Naive B cell (primary cell): ENCODE measurements at places on chromosomes 3 and 15.

DNA sequence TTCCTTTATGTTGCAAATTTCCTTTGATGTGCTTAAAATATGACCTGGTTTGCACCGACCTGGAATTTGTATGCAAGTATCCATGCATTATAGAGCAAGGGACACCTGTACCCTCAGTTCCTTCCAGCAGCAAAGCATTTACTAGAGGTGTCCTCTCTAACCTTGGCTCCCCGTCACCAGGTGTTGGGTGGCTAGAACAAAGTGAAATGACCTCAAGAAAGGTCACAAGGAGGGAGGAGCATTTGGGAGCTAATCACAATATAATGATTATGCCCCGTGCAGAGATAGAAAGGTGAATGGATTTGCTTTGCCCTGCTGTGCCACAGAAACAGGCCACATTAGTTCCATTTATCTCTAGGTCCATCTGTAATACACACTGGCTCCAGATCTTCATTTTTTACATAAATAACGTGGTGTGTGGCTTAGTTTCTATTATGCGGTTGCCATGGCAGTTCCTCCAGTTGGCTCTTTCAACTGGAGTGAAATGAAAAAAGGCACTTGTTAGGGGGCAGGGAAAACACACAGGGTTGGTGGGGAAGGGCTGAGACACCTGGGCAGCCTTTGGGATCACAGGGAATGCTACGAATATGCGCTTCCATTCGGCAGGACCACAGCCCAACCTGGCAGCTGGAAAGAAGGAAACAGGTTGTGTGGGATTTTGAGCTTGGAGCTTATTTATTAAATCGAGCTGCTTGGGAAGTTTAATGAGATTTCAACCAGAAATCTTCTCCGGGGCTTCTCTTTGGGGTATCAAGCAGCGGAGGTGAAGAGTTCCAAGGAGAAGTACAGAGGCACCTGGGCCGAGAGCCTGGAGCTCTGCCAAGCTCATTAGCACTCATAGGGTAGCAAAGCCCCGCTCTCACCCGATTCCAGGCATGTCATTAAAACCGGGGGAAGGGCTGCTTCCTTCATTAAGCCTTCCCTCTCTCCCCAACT is 233.5 kb upstream of the ST8SIA2 start:
- DNase-seq: no peak

- no peak for DNase-seq
Measured at GRCh38 chr3:31105011-31105410, 210.6 kb upstream of the GADL1 start.

DNA sequence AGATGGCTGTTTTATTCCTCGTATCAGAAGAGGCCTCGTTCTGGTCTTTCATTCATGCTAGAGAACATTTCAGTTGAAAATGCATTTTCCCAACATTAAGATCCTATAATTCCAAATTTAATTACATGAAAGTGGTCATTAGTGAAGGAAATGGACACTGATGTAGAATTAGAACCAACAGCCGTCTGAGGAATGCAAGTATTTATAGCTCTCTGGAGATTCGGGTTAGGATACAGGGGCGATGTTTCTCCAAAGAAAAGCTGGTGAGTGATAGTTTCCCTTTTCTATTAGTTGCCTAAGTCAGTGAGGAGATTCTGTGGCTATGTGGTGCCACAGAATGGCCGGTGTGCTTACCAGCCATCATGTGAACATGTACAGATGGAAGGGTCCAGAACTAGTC is 109.0 kb upstream of the IL12A start:
- DNase-seq: no peak

GRCh38 chr3:36923523-36923943 is 21.3 kb downstream of the TRANK1 start:
- DNase-seq: no peak

DNA sequence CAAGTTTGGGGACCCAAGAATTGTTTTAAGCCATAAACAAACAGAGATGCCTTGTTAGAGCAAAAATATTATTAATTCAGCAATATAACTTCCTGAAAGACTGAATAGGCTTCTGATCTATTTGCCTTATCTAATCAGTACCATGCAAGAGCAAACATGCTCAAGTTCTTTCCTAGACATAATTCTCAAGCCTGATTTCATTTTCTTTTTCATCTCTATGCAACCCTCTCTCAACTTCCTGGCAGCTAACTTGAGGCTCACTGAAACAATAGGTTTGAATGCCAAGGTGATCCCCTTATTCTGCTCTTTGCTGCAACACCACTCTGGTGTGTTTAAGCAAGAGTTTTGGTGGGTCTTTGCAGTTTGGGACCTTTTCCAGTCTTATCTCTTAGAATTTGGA is 230.9 kb upstream of the CD96 start:
- no peak for DNase-seq

GRCh38 chr3:72186400-72186855 is 401.5 kb upstream of the PROK2 start:
- no peak for DNase-seq

- DNase-seq: no peak
Measured at GRCh38 chr3:88369337-88369736, 219.6 kb downstream of the C3orf38 start.

- DNase-seq: no peak
Measured at GRCh38 chr3:9501226-9501625, 52.4 kb downstream of the LHFPL4 start.

- DNase-seq: no peak
Measured at GRCh38 chr3:126259411-126260391, 79.3 kb upstream of the ALDH1L1 start.

GRCh38 chr3:105529456-105529855 is 162.7 kb downstream of the ALCAM start:
- DNase-seq: no peak

GRCh38 chr15:46461416-46461815 is 826.6 kb downstream of the SQOR start:
- no peak for DNase-seq

GRCh38 chr3:178849199-178849910 is 222.3 kb downstream of the ZMAT3 start:
- DNase-seq: no peak

DNA sequence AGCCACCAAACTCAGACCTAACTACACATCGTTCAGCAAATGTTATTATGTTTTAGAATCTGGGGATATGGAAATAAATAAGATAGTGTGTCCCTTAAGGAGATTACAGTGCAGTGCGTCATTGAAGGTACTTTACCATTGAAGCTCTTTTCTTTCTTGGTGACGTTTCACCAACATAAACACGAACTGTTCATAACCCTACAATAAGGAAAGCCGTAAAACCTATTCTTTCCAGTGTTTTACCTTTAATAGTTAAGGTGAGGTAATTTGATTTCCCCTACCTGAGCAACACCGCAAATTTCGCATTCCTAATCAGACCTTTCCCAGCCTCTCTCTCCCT is 826 bp downstream of the CCDC66 start:
- no peak for DNase-seq

- DNase-seq: no peak
Measured at GRCh38 chr3:45106874-45107273, 39.3 kb downstream of the CDCP1 start.

GRCh38 chr3:131349946-131350347 is 31.6 kb upstream of the NUDT16 start:
- DNase-seq: no peak

DNA sequence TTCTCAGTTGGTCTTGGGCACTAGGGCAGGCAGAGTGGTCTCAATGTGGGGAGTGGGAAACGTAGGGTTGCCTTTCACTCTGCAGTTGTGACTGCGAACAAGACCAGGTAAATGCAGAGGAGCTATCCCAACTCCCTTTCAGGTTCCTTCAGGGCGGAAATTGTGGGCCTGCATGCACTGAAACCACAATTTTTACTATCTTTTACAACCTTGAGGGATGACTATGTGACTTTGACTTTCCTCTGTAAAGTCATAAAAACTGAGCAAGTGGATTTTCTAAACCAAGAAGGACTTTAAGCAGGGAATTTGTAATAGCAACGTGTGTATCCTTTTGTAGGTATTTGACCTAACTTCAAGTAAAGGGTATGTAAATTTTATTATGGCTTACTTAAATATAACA is 171.4 kb upstream of the CADPS start:
- no peak for DNase-seq

- no peak for DNase-seq
Measured at GRCh38 chr3:8489278-8489792, 12.3 kb upstream of the LMCD1 start.

DNA sequence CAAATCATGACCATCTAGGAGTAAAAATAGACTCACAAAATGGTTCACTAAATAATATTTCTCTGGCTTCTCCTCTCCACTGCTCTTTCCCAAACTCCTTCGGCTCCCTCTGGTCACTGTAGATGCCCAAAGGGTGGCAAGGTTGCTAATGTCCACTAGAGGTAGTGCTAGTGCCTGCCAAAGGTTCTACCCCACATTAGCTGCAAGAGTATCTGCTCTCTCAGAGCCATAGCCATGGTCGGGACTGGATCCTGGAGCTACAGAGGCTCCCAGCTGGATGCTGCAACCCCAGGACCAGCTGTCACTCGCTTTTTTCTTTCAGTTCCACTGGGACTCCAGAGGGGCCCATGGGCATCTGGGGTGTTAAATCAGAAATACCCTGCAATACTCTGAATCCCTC is 8.5 kb downstream of the HTR3D start:
- no peak for DNase-seq

GRCh38 chr15:101781928-101782327 is 21.4 kb upstream of the OR4F6 start:
- DNase-seq: no peak

GRCh38 chr3:51992017-51992682 is 3.5 kb downstream of the RPL29 start:
- no peak for DNase-seq

- peak; percentile 31 for DNase-seq
Measured at GRCh38 chr3:32026593-32026992, 45.0 kb downstream of the ZNF860 start.

- no peak for DNase-seq
Measured at GRCh38 chr3:12897381-12898289, 56.3 kb upstream of the RPL32 start.

- no peak for DNase-seq
Measured at GRCh38 chr3:69203631-69204314, 81.4 kb upstream of the LMOD3 start.

- DNase-seq: no peak
Measured at GRCh38 chr3:165641569-165642310, 195.5 kb downstream of the BCHE start.

- no peak for DNase-seq
Measured at GRCh38 chr15:98397419-98397818, 250.9 kb upstream of the IGF1R start.

- DNase-seq: no peak
Measured at GRCh38 chr15:78399091-78399490, 38.9 kb upstream of the IREB2 start.

DNA sequence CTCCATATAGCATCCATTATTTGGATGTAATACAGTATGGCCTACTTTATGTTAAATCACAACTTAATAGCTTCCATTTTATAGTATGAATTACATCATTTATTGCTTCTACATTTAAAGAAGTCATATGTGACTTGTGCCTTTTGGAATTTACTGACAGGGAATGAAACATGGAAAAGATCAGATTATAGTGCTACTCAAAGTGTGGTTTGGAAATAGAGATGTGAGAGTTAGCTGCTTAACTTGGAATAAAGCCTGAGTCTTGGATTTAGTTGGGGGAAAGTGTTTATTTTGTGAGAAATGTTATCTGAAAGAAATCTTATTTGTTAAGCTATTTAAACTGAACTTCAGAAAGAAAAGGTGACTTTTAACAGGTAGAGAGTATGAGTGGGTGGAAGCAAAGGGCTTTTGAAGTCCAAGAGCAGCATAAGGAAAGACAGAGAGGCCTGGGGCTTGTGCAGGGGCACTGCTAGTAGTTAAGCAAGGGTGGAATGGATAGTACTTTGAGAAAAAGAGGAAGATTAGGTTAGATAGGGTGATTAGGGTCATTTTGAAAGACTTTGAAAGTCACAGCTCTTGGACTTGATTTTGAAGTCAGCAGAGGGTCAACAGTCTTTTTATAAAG is 60.5 kb downstream of the SLMAP start:
- DNase-seq: no peak

DNA sequence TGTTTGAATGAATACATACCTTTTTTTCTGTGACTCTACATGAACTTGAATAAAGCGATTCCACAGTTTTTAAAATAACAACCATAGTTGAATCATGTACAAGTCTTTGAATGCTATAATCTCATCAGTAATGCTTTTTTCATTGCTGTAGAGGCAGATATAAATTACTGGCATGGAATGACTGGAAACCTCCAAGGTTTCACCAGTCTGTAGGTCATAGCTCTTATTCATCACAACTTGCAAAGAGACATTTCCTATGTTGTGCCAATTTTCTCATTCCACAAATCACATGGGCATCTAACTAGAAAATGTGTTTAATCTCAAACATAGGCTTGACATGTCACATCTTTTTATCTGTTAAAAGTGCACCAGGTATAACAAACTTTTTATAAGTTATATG is 407.1 kb upstream of the KCNMB2 start:
- no peak for DNase-seq

- no peak for DNase-seq
Measured at GRCh38 chr15:75921732-75922703, 18.3 kb downstream of the FBXO22 start.

GRCh38 chr3:184615396-184615795 is 53.8 kb downstream of the EPHB3 start:
- no peak for DNase-seq

GRCh38 chr3:4079339-4080195 is 223.6 kb upstream of the SETMAR start:
- DNase-seq: no peak
